ENCODE measurements at places on chromosomes 3 and 15.
A peak's percentile ranks its signal among the peaks of the same experiment; 100 is the strongest.

DNA sequence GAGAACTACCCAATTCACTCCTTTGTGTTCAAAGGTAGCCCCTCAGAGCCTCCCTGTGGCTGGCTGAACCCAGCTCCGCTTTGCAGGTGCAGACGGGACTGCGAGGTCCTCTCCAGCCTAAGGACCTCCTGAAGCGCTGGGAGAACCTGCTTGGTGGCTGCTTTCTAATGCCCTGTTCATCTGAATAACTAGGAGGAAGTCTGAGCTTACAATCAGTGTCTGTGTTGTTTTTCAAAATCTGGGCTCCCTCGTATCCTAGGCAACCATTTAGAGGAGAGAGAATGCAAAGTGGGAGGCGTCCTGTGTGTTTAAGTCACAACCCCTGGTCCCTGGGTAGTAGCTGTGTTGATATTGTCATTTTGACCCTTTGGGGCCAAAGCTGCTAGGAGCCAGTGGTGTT is 99.9 kb downstream of the GABRG3 start:
- DNase-seq: no peak

DNA sequence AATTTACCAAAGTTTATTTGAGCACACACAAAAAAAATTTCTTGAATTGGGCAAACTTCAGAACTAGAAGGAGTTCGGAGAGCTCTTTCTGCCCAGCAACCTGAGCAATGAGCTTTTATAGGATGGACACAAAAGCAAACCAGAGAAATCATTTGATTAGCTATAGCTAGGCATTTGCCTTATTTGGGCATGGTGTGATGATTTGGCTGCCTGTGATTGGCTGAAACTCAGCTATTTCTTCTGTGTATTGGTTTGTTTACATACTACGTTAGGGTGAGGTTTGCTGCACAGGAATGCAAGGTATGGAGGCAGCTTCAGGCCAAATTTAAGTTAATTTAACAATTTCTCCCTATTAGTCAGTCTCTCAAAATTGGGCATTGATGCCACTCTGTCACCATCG is 65.1 kb downstream of the NEK11 start:
- DNase-seq: peak; percentile 42

DNA sequence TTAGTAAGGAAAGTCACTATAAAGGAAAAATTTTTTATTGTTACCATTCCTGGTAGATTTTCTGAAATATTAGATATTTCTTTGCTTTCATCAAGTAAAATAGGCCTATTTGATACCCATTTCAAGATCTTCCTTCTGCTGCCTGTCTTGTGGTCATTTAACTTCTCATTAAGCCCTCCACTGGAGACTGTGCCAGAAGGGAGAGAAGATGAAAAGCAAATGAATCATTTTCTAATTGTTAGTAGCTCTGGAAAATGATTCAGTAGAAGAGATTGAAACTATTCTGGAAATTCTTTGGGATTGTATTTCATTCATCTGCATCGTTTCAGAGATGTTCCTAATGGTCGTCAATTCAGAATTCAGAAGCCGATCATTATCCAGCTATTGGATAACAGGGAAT is 3.2 kb downstream of the KCTD6 start:
- no peak for DNase-seq

- no peak for DNase-seq
Observed at GRCh38 chr3:59321881-59322540, 272.2 kb upstream of the CFAP20DC start.

- no peak for DNase-seq
Observed at GRCh38 chr15:54150255-54150654, 172.0 kb downstream of the UNC13C start.
